ENCODE measurements at places on chromosomes 7 and 10.

- no peak for DNase-seq
These were observed 17.4 kb downstream of the SLC13A4 start for GRCh38 chr7:135710417-135711138.

GRCh38 chr10:71840177-71840957 is 10.7 kb downstream of the PSAP start:
- peak; percentile 85 for DNase-seq

GRCh38 chr10:96470116-96470743 is 43.5 kb downstream of the TLL2 start:
- DNase-seq, result peak; percentile 35

DNA sequence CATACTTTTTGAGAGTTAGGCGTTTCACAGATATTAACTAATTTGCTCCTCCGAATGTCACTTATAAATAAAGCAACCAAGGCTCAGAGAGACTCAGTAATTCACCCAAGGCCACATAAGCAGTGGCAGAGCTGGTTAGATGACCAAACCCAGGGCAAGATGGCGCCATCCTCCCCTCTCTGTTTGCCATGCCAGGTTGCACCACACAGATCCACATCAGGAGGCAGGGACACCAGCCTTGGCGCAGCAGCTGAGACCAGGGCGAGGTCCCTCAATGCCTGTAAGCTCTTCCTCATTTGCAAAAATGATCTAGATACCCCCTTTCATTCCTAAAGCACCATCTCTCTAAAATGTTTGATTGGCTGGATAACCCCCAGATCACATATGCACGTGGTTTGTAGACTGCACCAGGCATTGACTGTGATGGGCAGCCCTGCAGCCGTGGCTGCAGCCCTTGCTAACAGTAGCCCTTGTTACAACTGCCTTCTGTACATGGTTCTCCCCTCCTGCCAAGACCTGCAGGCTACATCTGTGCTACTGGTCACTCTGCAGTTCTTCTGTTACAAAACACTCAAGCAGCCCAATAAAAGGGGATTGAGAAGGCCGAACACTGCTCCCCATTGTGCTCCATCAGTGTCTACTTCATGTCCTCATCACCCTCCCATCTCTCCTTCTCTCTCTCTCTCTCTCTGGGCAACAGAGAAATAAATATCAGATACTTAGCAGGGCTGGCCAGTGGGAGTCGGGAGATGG is 298.6 kb downstream of the PRPF18 start:
- DNase-seq, result no peak

GRCh38 chr7:127478024-127478355 is 85.5 kb upstream of the ZNF800 start:
- DNase-seq, result no peak

DNA sequence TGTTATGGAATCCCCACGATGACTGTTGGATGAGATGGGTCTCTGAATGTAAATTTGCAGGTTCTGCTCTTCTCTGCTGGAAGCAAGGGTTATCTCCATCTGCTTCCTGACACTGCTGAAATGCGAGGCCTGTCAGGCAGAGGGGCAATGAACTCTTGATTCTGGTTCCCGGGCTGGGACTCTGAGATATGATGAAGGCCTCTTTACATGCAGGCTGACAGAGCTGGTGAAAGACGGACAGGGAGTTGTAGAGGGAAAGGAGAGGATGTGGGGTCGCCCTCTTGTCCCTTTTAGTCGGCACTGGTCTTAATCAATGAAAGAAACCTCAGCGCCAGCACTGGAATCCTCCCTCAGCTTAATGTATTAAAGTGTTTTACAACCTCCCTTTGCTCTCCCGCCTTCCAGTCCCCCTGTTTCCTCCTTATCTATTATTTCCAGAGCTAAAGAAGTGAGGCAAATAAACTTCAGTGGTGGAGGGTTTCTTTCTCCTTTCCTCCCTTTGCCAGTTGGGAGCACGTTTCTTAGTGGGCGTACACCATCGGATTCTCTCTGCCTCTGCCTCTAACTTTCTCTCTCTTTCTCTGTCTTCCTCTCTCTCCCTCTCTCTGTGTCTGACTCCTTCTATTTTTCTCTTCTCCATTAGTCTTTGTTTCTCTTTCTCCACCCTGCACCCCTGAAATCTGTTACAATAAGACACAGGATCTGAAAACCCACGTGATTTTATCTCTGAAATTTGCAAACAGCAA is 145.6 kb downstream of the BAMBI start:
- no peak for DNase-seq

DNA sequence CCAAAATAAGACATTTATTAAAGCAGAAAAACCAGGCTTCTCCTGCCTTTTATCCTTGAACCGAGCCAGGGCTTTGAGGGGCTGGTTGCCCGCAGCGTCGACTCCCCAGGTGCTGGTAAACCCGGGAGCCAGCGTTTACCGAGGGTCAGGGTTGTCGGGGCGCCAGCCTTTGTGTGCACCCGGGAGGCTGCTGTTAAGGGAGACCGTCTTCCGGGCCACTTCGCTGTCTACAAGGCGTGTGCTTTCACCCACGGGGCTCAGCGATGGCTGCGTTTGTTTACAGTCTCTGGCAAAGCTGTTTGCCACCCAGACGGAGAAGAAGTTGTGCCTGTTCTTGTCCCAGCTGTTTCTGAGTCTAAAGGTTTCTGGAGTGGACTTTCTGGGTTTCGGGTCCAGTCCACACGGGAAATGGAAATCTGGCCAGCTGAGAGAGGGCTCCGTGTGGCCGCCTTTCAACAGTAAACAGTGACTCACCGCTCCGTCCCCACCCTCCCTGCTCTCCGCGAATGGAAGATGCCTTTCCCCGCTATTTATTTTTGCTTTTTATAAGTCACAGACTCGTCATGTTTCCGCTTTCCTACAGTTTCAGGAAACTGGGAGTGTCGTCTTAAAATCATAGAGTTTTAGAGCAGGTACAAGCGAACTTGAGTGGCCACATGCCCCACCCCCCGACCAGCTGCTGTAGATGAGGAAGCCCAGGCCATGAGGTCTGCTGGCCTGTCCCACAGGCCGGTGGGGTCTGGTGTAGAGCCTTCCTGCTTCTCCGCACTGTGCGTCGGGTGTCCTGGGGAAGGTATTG is 2.2 kb downstream of the MAFK start:
- peak; percentile 94 for DNase-seq

- peak; percentile 98 for DNase-seq
These were observed at the start of gene ATXN7L1 for GRCh38 chr7:105876091-105876963. ATXN7L1 (minus strand) TSS chr7:105876599; CDS start chr7:105876558, 41 bp downstream.
